Urinary bladder (tissue), 4 donors: ENCODE measurements at places on chromosomes 16 and 17. TPM values are rescaled to one million over a fixed set of nuclear protein-coding genes. Genes with fewer than 3 reads are reported as not detected.

The FBXO39 gene
- polyA plus RNA-seq = 0.56 TPM

The ZACN gene
- 2.2 TPM for polyA plus RNA-seq

The ASGR2 gene
- 1.7 TPM for polyA plus RNA-seq

GRCh38 chr17:3827124-3827773 lies 18.8 kb downstream of the NCBP3 start:
- DNase-seq = no peak

GRCh38 chr17:49022391-49022941 lies 25.3 kb downstream of the IGF2BP1 start:
- no peak for DNase-seq

The PPP1R1B gene
- polyA plus RNA-seq = 17.1 TPM

The CAMKK1 gene
- polyA plus RNA-seq = 13.6 TPM

DNA sequence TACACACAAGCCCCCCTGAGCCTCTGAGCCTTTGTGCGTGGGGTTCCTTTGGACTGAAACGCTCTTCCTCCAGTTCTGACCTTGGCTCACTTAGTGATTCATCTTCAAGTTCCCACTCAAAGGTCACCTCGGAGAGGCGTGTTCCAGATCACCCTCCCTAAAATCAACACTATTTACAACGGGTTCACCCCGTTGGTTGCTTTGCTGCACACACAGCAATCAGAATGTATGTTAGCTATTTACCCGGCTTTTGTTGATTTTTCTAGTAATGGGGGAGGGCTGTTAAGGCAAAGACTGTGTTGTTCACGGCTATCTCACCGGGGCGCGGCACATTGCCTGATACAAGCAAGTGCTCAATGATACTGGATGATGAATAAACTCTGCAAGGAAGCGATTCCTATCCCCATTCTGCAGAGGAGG lies 977 bp downstream of the NAGPA start:
- DNase-seq = no peak

GRCh38 chr17:49618028-49618611 lies 42.4 kb downstream of the NXPH3 start:
- no peak for DNase-seq

- no peak for DNase-seq
These were observed 17.7 kb downstream of the BCL7C start for GRCh38 chr16:30875871-30876801.

The ITGAD gene
- 0.05 TPM for polyA plus RNA-seq

- DNase-seq = no peak
These were observed 9.0 kb downstream of the CANT1 start for GRCh38 chr17:79000396-79001189.

GRCh38 chr17:63102034-63102433 lies 136.0 kb downstream of the TANC2 start:
- DNase-seq = no peak

- DNase-seq = no peak
These were observed 1.0 kb downstream of the EEF2K start for GRCh38 chr16:22206842-22207714.

The ZKSCAN2 gene
- polyA plus RNA-seq = 2.4 TPM

- no peak for DNase-seq
These were observed 112.2 kb downstream of the VPS53 start for GRCh38 chr17:602436-602835.

The LDHD gene
- polyA plus RNA-seq = 4.6 TPM

DNA sequence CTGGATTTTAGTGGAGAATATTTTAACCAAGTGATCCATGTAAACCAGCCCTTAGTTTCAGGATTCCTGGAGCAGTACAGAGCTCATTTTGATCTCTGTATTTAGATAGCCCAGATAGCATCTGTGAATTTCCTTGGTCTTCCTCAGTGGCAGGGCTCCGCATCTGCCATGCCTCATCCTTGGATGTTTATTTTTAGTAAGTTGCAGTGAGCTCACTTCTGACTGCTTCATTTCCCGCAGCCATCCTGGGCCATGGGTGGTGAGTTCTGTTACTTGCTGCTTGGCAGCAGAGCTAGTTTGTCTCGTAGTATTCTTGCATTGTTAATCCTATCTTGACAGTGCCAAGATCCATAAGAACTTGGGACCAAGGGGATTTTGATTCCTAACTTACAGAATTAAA lies 33.7 kb downstream of the IST1 start:
- no peak for DNase-seq
